ENCODE measurements at places on chromosomes 7 and 10. TPM values are rescaled to one million over a fixed set of nuclear protein-coding genes. Genes with fewer than 3 reads are reported as not detected.

DNA sequence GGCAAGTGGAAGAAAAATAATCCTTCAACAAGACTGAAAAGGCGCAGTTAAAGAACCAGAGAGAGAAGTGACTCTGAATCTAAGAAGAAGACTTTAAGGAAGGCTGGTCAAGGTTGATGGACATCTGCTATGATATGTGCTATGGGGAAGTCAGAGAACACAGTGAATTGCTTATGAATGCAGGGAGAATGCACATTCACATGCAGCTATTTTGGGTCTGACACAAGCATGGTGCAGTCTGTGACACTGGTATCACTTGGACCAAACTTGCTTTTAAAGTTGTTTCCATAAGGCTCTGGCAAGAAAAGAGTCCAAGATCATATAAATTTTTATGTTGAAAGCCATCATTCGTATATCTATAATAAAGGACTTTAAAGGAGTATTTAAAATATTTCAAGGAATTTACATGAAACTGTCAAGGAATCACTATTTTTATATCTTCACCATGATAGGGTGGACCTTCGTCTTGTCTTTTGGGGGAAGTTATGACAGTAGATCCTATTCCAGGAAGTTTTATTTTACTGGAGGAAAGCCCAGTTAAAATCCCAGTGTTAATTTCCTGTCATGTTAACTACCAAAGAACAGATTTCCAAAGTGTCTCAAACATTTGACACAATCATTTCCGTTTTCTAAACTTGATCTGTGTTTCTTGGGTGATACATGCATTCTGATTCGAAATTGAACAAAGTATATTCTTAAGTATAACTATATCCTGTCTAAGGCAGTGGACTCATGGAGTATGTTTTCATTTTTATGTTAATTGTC is 239.6 kb downstream of the SDK1 start:
- H3K36me3 ChIP-seq: no peaks in the 10 kb centered on the region
- no peak overlapping the region for H3K27ac ChIP-seq
- no peak overlapping the region for H3K4me3 ChIP-seq
- H3K27me3 ChIP-seq: no peaks in the 10 kb centered on the region

DNA sequence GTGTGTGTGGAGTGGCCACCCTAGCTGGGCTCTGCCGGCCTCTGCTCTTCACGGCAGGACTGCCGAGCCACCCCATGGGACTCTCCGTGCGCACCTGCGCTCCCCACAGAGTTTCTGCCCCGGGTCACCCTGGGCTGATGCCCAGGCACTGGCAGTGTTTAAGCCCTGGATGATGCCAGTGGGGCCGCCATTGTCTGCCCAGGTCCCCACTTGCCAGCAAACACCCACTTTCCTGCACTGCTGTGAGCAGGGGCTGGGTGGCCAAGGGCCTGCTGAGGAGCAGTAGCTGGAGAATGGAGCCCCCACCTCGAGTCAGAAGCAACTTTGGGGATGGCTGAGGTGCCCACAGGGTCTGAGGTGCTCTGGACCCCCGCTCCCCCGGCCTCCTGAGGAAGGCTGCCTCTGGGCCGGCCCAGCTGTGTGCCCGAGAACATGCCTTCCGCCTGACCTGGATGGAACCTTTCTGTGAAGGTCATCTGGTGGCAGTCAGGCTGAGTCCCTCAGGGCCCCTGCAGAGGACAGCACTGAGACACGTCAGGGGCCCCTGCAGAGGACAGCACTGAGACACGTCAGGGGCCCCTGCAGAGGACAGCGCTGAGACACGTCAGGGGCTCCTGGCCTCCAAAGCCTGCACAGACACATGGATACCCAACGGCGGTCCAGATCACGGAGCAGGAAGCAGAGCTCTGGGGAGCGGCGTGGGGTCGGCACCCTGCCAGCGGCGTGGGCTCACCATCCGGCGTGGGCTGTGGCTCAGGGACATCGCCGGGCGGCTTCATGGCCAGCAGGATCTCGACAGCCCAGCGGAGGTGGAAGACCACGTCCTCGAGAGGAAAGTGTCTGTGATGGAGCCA is 62.0 kb downstream of the CFAP46 start:
- H3K4me3 ChIP-seq: no peak overlapping the region
- DNase-seq: peak; percentile 23
- H3K27me3 ChIP-seq: peaks cover 2% of the 10 kb centered on the region
- no peaks in the 10 kb centered on the region for H3K36me3 ChIP-seq

GRCh38 chr7:11021468-11021867 is 47.8 kb downstream of the PHF14 start:
- H3K27ac ChIP-seq: no peak overlapping the region
- H3K36me3 ChIP-seq: no peaks in the 10 kb centered on the region
- no peak for DNase-seq
- no peaks in the 10 kb centered on the region for H3K4me1 ChIP-seq

GRCh38 chr7:87219545-87220025 is at the start of gene TMEM243:
Gene TMEM243 (minus strand): TSS chr7:87219732. CDS start chr7:87219503, 229 bp downstream.
- peak within 1 kb of the TSS; percentile 66 for H3K4me3 ChIP-seq
- H3K27me3 ChIP-seq: no peaks in the 10 kb centered on the region
- peak within 1 kb of the TSS; percentile 74 for H3K27ac ChIP-seq

MSS51 gene
- 2.0 TPM for total RNA-seq

GRCh38 chr10:60139290-60139689 is 232.9 kb upstream of the CCDC6 start:
- peak overlapping the region; percentile 38 for H3K4me3 ChIP-seq
- no peak for DNase-seq
- H3K36me3 ChIP-seq: no peaks in the 10 kb centered on the region

DNA sequence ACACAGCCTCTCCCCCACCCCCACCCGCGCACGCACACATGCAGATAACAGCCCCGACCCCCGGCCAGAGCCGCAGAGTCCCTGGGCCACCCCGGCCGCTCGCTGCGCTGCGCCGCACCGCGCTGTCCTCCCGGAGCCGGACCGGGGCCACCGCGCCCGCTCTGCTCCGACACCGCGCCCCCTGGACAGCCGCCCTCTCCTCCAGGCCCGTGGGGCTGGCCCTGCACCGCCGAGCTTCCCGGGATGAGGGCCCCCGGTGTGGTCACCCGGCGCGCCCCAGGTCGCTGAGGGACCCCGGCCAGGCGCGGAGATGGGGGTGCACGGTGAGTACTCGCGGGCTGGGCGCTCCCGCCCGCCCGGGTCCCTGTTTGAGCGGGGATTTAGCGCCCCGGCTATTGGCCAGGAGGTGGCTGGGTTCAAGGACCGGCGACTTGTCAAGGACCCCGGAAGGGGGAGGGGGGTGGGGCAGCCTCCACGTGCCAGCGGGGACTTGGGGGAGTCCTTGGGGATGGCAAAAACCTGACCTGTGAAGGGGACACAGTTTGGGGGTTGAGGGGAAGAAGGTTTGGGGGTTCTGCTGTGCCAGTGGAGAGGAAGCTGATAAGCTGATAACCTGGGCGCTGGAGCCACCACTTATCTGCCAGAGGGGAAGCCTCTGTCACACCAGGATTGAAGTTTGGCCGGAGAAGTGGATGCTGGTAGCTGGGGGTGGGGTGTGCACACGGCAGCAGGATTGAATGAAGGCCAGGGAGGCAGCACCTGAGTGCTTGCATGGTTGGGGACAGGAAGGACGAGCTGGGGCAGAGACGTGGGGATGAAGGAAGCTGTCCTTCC is 620 bp downstream of the EPO start:
- no peak for DNase-seq
- H3K4me1 ChIP-seq: peaks cover 14% of the 10 kb centered on the region
- no peaks in the 10 kb centered on the region for H3K36me3 ChIP-seq

ANKRD30A gene
- not detected for total RNA-seq

GRCh38 chr10:69716711-69717560 is 84.8 kb upstream of the COL13A1 start:
- DNase-seq: peak; percentile 86
- no peaks in the 10 kb centered on the region for H3K36me3 ChIP-seq
- H3K4me3 ChIP-seq: no peak overlapping the region
- no peaks in the 10 kb centered on the region for H3K4me1 ChIP-seq

DNA sequence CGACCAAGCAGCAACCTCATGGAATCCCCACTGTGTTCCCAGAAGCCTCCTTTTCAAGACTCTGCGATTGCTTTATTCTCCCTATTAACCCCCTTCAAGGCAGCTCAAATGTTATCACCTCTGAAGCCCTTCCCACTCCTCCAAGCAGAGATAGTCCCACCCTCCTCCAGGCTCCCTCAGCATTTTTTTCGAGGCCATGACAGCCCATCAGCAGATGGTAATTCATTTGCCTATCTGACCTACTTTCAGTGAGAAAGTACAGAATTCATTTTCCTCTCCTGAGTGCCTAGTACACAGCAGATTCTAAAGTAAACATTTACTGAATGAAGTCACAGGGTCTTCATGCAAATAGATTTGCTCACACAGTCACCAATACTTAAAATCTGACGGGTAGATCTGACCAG is 47.8 kb downstream of the HERPUD2 start:
- no peak overlapping the region for H3K4me3 ChIP-seq
- H3K4me1 ChIP-seq: peaks cover 56% of the 10 kb centered on the region
- peak; percentile 48 for DNase-seq
- H3K27me3 ChIP-seq: no peaks in the 10 kb centered on the region

FGL2 gene
- not detected for total RNA-seq

- no peak overlapping the region for H3K27ac ChIP-seq
- H3K27me3 ChIP-seq: no peaks in the 10 kb centered on the region
- H3K4me1 ChIP-seq: no peaks in the 10 kb centered on the region
- no peak overlapping the region for H3K4me3 ChIP-seq
- no peaks in the 10 kb centered on the region for H3K36me3 ChIP-seq
These were observed 14.6 kb upstream of the PWWP2B start for GRCh38 chr10:132382231-132382922.

ACBD7 gene
- total RNA-seq: 9.7 TPM

CHAT gene
- total RNA-seq: 0.18 TPM

DNA sequence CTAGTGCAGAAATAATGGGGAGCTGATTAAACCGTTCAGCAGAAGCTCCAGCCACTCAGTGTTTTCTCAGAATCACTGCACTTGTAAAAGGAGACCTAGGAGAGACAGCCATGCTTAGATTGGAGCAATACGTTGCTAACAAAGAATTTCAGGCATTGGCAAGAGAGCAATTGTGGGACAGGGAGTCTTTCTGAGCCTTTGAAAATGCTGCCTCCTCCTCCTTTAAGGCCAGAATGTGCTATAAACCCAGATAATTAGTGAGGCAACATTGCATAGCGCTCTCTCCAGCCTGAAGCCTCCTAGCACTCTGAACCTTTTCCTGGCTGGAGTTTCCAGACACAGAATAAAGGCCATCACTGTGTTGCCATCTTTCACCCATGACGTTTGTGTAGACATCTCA is 18.5 kb upstream of the PTPRN2 start:
- H3K4me3 ChIP-seq: no peak overlapping the region
- H3K36me3 ChIP-seq: no peaks in the 10 kb centered on the region
- no peaks in the 10 kb centered on the region for H3K4me1 ChIP-seq

DNA sequence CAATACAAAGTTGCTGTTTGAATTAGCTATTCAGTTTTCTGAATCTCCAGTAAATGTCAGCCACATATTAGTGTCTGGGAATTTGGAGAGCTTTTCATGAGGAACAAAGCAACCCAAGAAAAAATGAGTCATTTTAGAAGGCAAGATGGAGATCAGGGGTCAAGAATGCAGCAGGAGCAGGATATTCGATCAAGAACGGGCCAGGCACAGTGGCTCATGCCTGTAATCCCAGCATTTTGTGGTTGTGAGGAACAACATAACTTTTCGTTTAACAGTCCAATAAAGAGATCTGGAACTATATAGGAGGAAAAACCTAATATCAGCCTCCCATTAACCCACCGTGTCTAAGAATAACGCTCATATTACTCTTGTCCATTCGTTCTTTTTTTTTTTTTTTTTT is 600.5 kb downstream of the MAGI2 start:
- H3K27me3 ChIP-seq: no peaks in the 10 kb centered on the region
- no peaks in the 10 kb centered on the region for H3K4me1 ChIP-seq
- H3K27ac ChIP-seq: no peak overlapping the region
- no peak for DNase-seq

TAS2R5 gene
- 1.7 TPM for total RNA-seq

All from Caco-2 (cell line).